ENCODE measurements at places on chromosomes 1 and 21.

DNA sequence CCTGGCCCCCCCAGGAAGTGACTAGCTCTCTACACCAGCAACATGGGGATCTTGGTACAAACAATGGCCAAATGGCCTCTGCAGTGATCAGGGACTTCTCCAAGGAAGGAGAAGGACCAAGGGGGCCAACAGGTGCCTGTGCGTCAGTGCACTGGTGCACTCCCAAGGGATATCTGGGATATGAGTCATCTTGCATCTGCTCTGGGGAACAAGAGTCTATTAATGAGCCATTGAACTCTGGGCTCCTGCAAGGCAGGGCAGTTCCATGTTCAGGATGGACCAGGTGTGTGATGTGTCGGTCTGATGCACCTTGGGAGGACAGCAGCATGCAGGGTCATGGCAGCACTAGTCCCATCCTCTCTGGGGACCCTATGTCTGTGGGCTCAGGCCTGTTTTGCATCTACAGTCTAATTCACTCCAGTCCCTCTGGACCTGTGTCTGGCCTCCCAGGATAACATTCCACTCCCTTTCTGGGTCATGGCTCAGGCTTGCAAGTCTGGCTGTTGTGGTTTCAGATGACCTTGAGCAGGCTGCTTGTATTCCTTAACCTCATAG is 125.3 kb downstream of the TRABD2B start:
- DNase-seq, result no peak

- no peak for DNase-seq
These were observed 1.6 kb downstream of the TMEM200B start for GRCh38 chr1:29121936-29122681.

DNA sequence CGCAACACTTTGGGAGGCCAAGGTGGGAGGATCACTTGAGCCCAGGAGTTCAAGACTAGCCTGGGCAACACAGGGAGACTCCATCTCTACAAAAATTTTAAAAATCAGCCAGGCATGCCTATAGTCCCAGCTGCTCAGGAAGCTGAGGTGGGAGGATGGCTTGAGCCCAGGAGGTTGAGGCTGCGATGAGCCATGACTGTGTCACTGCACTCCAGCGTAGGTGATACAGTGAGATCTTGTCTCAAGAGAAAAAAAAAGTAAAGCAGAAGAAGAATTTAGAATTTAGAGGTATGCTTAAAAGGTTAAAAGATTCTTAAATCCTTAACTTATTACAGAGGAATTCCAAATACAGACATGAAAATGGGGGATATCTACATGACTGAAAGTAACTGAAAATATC is 79.5 kb downstream of the SMYD3 start:
- DNase-seq, result no peak

- DNase-seq, result no peak
These were observed 805 bp downstream of the ATG4C start for GRCh38 chr1:62784509-62785365.

DNA sequence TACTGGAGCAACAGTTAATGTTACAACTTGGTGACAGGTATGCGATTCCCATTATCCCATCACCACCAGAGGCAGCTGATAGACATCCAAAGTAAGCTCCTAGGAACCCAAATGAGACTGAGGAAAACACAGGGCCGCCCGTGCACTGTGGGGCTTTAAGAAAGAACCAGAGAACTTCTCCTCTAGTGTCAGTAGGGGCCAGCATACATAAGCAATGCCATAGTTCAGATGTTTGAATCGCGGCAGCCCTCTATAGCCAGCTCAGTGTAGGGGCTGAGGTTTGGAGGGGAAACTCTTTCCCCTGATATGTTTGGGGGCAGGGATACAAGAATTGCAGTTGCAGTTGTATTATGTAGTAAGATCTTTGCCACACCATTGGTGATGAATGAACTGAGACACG is 593.3 kb upstream of the NCAM2 start:
- DNase-seq, result no peak

GRCh38 chr1:29237129-29237821 is 953 bp downstream of the PTPRU start:
- DNase-seq, result no peak

DNA sequence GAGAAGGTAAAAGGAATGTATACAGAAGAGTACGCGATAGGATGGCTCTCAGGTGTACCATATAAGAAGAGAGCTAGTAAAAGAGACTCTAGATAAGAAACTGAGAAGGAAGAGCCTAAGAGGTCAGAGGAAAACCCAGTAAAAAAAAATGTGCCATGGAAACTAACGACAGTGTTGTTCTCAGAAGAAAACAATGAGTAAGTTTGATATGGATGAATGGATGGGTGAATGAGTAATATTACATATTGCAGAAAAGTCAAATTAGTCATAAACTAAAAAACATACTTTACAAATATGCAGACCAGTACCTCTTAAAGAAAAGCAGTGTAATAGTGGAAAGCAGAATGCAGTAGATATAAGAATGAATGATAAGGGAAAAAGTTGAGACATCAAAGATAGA is 316.2 kb downstream of the HMCN1 start:
- no peak for DNase-seq

DNA sequence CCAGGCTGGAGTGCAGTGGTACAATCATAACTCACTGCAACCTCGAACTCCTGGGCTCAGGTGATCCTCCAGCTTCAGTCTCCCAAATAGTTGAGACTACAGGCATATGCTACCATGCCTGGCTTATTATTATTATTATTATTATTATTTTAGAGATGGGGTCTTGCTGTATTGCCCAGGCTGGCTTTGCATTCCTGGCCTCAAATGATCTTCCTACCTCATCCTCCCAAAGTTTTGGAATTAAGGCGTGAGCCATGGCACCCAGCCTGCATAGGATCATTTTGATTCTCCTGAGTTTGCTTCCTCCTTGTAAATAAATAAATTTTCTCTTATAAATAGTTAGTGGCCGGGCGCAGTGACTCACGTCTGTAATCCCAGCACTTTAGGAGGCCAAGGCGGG is 6.2 kb downstream of the DDI2 start:
- DNase-seq, result no peak

DNA sequence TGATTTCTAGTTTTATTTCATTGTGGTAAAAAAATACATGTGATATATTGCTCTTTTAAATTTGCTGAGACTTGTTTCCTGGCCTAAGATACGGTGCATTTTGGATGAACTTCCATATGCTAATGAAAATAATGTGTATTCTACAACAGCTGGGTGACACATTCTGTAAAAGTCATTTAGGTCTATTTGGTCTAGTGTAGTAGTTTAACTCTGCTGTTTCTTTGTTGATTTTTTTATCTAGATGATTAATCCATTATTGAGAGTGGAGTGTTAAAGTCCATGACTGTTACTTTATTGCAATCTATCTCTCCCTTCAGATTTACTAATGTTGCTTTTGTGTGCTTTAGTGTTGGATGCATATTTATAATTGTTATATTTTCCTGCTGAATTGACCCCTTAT is 161.4 kb downstream of the VAV3 start:
- DNase-seq, result no peak

DNA sequence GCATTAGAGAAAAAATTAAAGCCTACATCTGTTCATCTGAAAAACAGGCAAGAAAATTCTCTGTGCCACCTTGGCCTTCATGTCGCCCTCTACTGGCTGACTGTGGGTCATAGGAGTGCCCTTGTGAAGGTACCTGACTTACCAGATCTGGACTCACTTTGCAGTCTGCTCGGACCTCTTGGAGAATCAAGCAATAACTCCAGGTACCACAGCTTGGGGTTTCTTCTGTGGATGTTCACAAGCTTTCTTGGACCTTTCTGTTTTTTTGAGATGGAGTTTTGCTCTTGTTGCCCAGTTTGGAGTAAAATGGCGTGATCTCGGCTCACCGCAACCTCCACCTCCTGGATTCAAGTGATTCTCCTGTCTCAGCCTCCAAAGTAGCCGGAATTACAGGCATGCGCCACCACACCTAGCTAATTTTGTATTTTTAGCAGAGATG is 2.4 kb upstream of the PRAMEF18 start:
- DNase-seq, result peak; percentile 25

DNA sequence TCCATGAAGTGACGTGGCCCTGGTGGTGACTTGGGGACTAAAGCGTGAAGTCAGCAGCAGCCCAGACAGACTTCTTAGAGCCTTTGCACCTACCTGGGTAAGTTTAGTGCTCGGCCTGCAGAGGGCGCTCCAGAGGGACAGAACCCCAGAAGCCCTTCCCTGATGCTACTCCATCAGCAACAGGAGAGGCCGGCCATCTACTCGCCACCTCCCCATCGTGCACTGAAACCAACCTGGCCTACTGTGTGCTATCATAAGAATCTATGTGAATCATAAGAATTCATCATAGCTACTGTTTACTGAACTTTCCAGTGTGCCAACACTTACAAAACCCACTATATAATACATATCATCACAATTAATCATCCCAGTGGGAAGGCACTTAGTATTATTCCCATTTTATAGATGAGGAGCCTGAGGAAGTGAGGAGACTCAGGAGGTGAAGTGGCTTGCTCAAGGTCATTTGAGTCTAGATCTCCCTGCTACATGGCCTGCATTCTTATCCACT is 7.9 kb upstream of the EDN2 start:
- no peak for DNase-seq

DNA sequence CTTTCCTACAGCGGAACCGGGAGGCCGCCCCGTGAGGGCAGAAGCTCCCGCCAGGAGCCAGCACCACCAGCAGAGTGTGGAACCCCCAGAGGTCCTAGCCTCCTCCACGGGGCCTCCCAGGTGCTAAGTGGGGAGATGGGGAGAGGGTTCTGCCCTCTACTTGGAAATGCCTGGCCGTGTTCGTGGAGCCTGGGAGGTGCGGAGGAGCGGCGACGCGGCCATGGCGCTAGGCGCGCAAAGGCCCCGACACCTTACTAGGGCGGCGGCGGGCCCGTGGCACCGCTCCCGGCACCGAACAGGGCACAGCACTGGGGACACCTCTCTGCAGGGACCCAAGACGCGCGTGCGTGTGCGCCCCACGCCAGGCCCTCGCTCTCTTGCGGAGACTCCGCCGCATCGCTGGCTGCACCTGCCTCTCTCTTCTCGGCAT is 1.3 kb upstream of the CACNA1E start:
- no peak for DNase-seq

- DNase-seq, result no peak
These were observed 56.7 kb upstream of the PUM1 start for GRCh38 chr1:31122101-31122735.

GRCh38 chr1:164051782-164052181 is 507.2 kb upstream of the PBX1 start:
- no peak for DNase-seq

GRCh38 chr21:27722095-27722494 is 755.2 kb upstream of the ADAMTS5 start:
- no peak for DNase-seq

DNA sequence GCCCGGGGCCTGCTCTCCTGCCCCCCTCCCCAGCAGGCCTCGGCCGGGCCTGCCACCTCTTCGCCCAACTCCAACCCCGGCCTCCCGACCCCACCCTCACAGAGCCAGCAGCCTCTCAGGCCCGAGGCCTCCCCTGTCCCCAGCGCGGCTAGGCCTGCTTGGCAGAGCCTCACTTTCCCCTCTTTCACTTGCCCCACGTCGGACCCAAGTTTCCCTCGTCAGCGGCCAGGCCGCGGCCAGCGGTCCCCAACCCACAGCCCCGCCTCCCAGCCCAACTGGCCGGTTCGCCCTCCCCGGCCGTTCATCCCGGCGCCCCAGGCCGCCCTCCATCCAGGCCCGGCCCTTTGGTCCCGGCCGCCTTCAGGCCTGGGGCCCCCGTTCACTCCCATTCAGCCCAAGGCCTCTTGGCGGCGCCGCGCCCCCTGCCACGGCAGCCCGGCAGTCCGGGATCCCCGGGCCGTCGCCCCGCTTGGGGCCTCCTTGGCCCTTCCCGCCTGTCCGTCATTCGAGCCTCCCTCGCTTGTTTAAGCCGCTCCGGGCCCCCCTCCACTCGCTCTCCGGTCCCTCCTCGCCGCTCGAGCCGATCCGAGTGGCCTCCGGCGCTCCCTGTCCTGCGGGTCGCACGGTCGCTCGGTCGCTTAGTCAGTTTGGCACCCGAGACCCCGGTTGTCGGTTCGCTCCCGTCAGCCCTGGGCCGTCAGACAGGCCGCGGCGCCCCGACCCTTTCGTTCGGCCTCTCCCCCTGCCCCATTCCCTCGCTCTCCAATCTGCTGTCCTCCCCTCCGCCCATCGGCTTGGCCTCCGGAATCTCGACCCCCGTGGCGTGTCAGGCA is 1.4 kb downstream of the LRRC41 start:
- DNase-seq, result no peak

DNA sequence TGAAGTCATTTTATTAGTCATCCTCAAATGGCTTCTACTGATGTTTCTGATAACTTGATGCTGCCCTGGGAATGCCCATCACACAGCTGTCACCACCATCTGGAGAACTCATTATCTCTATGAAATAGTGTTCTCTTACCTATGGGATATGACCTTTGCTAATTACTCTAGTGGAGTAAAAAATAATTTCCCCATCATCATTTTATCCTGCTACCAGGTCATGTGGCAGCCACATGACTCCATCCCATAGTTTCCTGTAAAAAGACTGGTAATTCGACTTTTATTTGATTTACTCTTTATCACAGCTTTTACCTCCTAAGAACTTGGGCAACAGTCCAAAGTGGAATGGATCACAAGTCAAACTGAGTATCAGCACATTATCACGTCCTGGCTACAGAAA is 76.1 kb upstream of the USP25 start:
- no peak for DNase-seq

GRCh38 chr21:46320331-46320801 is 3.3 kb downstream of the C21orf58 start:
- DNase-seq, result no peak

DNA sequence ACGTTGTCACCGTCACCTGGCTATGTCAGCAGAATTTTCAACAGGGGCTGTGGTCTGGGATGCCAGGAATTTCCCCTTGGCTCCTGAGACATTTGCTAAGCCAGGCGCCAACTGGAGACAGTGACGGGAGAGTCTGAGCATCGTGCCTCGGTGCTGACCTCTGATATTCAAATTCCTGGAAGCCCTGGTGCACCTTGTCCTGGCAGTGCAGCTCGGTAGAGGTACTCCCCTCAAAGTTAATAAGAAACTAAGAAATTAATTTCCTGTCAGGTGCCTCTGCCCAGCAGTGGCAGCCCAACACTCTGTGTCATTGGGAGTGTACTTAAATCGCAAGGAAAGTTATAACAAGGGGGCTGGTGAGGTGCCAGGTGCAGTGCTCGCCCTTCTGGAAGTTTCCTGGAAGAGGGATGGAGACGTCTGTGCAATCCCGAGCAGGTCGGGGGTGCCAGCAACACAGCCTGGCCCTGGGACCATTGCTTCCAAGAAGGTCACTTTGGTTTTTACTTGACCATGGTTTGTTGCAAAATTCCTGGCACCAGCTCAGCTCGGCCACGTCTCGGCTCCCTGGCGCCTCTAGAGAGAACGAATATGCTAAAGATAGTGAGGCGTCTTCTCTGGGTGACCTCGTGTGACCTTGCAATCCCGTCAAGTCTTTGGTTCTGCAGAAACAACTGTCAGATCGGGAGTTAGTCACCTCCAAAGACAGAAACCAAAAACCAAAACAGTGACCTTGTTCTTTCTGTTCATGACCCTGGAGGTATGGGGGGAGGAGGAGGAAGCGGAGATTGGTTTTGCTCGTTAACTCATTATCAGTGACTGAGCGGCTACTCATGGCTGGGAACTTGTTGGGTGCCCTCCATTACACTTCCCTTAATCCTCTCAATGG is 149.5 kb upstream of the VAMP3 start:
- DNase-seq, result no peak

- DNase-seq, result no peak
These were observed 7.1 kb downstream of the ATP1A4 start for GRCh38 chr1:160158534-160158933.

- DNase-seq, result no peak
These were observed 9.0 kb upstream of the IFFO2 start for GRCh38 chr1:18965206-18966173.

Data from stimulated activated CD8-positive, alpha-beta memory T cell treated with anti-CD3 and anti-CD28 coated beads, Interleukin-2, amount 100 ng/mL, for 1 hour (primary cell).